Left lung (tissue), 14 donors: ENCODE measurements at places on chromosomes 4 and X. TPM values are rescaled to one million over a fixed set of nuclear protein-coding genes. Genes with fewer than 3 reads are reported as not detected.

DNA sequence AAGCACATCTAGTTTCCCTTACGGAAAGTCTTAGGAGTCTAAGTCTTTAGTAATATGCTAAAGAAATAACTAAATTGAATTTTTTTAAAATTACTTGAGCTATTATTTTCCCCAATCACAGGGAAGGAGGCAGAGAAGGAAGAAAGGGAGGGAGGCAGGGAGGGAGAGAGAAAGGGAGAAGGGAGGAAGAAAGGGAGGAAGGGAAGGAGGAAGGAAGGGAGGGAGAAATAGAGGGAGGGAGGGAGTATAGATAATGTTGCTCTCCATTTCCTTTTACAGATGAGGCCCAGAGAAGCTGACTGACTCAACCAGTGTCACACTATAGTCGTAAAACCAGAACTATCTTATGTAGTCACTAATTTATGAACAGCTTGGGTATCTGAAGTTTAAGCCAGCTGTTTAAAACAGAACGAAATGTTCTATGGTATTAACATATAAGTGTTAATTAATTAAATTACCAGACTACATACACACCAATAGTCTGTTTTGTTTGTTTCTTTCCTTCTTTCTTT, 14.6 kb downstream of the SH3RF1 start:
- no peak for DNase-seq
- H3K36me3 ChIP-seq: no peaks in the 10 kb centered on the region
- no peak overlapping the region for H3K4me3 ChIP-seq
- H3K4me1 ChIP-seq: peaks cover 37% of the 10 kb centered on the region
- no peaks in the 10 kb centered on the region for H3K27me3 ChIP-seq

Gene AFAP1
- total RNA-seq: 24.9 TPM

- no peaks in the 10 kb centered on the region for H3K4me1 ChIP-seq
- no peak overlapping the region for H3K4me3 ChIP-seq
- H3K36me3 ChIP-seq: no peaks in the 10 kb centered on the region
- no peak for DNase-seq
- peak overlapping the region; percentile 30 for H3K27ac ChIP-seq
- no peaks in the 10 kb centered on the region for H3K27me3 ChIP-seq
These were observed 79.1 kb downstream of the MID1IP1 start for GRCh38 chrX:38880296-38880854.

Gene SLIT2
- total RNA-seq: 66.2 TPM

DNA sequence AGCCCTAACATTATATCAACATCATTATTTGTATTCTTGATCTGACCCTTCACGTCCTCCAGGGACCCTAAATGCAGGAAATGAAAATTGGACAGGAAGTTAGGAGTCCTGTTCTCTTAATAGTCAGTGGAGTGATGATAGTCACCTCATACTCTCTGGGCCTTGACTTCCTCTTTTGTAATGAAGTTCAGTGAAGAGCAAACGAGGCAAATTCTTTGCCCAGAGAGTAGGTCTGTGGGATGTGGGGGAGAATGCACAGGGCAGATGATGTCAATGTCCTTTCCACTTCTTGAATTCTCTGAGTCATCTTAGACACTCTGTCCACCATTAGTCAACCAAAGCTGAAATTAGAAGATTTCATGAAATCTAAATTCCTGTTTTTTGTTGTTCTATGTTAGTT, 17.1 kb upstream of the GPRIN3 start:
- H3K4me3 ChIP-seq: no peak overlapping the region
- H3K36me3 ChIP-seq: no peaks in the 10 kb centered on the region
- peaks cover 6% of the 10 kb centered on the region for H3K4me1 ChIP-seq
- DNase-seq: no peak

DNA sequence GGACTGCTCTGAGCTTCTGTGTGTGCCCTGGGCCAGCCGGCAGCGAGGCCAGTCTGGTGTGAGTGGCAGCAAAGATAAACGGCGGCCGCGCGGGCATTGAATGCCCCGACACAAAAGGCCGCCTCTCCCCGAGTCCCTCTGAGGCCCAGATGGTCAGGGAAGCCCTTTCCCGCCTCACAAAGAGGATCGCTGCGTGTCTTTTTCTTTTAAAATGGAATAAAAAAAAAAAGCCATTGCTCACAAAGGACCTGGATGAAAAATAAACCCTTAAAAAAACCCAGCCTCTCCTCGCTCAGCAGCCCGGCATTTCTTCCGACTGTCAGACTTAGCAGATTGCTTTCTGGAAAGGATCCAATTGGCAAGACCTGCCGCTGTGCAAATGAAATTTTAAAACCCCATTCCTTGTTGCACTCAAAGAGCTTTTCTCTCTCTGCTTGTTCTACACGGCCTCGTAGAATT, 578.7 kb downstream of the BCOR start:
- H3K4me3 ChIP-seq: no peak overlapping the region
- H3K36me3 ChIP-seq: no peaks in the 10 kb centered on the region

GRCh38 chrX:116317409-116317808, 119.0 kb upstream of the SLC6A14 start:
- H3K4me1 ChIP-seq: no peaks in the 10 kb centered on the region
- H3K4me3 ChIP-seq: no peak overlapping the region
- H3K36me3 ChIP-seq: no peaks in the 10 kb centered on the region
- peak; percentile 74 for DNase-seq
- H3K27me3 ChIP-seq: no peaks in the 10 kb centered on the region
- no peak overlapping the region for H3K27ac ChIP-seq

- no peak overlapping the region for H3K27ac ChIP-seq
- H3K4me3 ChIP-seq: no peak overlapping the region
- H3K36me3 ChIP-seq: no peaks in the 10 kb centered on the region
- no peak for DNase-seq
- H3K27me3 ChIP-seq: no peaks in the 10 kb centered on the region
These were observed 302.7 kb upstream of the ADGRL3 start for GRCh38 chr4:60897415-60897814.

Gene CENPE
- 2.5 TPM for total RNA-seq
